Hippocampal formation (tissue), 2 donors: ENCODE measurements at places on chromosomes 3 and 15.

- no peak for DNase-seq
Observed at GRCh38 chr15:56963710-56964109, 45.3 kb downstream of the TCF12 start.

GRCh38 chr3:15429080-15429479, 1.7 kb downstream of the EAF1 start:
- DNase-seq: no peak

- peak; percentile 94 for DNase-seq
Observed at GRCh38 chr3:11591391-11592282, 52.1 kb downstream of the VGLL4 start.

GRCh38 chr3:110711851-110712516, 359.6 kb upstream of the NECTIN3 start:
- no peak for DNase-seq

- DNase-seq: no peak
Observed at GRCh38 chr15:63800739-63801138, 33.0 kb downstream of the HERC1 start.

- no peak for DNase-seq
Observed at GRCh38 chr3:64489361-64490044, 198.3 kb downstream of the ADAMTS9 start.

DNA sequence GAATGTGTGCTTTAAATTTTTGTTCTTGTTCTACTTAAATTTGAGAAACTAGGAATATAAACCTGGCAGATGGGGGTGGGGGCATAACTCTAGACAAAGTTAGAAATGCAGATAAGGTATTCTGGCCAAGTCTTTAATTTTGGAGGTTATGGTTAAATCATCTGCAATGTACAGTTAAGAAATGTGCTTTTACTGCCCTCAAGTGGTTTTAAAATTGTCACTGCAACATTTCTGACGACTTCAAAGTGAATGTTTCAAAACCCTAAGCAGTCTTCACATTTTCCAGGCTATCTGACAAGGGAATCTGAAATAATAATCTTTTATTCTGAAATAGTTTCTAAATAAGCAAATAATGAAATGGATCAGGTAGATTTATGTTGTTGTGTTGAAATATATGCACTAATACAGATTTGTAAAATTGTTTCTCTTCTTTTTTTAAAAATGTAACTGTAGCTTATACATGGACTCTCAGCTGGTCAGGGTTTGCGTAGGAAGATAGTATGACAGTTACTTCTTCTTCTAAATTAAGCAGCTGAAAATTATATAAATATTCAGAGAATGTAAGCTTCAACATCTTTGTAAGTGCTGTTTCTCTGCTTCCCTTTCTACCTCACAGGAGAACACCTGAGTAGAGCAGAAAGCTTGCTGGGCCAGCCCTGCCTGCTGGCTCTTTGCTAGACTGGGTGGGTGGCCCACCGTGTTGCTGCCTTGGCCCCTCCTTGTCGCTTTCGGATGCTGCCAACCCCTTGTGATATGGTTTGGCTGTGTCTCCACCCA, 45.0 kb downstream of the SUCNR1 start:
- DNase-seq: no peak

- no peak for DNase-seq
Observed at GRCh38 chr3:22308871-22309270, 557.9 kb upstream of the ZNF385D start.

DNA sequence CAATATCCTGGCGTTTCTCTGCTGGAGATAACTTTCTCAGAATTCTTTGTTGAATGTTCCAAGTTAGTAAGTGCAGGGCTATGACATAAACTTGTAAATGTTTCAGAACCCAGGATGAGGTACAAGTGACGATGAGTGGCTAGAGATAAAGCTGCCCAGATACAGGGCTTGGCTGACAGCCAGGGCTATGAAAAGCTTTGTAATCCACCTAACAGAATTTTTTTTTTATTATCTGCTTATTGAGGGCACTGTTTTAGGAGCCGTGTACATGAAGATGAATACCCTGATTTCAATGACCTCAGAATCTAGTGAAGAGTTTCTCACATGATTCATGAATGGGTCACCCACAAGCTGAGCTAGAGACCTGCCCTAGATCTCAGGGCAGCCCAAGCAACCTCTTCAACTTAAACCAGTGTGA, 431.4 kb downstream of the DIPK2A start:
- DNase-seq: no peak

DNA sequence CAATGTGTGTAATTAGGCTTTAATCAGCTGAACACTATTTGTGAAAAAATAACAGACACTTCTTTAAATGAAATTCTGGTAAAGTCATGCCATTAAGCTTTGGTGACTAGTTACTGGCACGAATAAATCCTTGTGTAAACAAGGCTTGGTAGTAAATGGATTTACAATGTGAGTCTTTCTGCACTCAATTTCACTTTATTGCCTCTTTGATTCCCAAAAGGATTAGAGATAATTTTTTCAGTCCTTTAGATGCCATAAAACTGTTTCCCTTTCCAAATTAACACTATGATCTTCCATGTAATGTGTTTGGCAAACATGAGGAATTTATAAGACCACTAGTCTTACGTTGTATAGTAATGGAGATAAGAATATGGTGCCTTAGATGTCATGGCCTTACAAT, 339.5 kb upstream of the DNAJC19 start:
- no peak for DNase-seq

DNA sequence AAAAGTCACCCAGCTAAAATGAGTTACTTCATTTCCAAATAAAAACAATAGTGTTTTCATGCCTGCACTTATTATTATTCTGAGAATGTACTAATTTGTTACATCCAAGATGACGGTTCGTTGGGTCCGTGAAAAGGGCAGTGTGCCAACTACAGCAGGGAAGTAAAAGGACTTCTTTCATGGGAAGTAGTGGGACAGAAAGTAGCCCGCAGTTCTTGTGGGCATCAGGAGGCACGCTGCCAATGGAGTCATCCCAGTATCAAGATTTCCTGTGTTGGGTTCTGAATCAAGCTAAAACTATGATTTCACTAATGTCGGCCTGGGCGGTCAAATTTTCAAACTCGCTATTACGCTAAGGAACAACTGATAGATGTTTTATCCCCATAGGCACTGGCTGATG, 254.5 kb upstream of the SOX2 start:
- peak; percentile 96 for DNase-seq

DNA sequence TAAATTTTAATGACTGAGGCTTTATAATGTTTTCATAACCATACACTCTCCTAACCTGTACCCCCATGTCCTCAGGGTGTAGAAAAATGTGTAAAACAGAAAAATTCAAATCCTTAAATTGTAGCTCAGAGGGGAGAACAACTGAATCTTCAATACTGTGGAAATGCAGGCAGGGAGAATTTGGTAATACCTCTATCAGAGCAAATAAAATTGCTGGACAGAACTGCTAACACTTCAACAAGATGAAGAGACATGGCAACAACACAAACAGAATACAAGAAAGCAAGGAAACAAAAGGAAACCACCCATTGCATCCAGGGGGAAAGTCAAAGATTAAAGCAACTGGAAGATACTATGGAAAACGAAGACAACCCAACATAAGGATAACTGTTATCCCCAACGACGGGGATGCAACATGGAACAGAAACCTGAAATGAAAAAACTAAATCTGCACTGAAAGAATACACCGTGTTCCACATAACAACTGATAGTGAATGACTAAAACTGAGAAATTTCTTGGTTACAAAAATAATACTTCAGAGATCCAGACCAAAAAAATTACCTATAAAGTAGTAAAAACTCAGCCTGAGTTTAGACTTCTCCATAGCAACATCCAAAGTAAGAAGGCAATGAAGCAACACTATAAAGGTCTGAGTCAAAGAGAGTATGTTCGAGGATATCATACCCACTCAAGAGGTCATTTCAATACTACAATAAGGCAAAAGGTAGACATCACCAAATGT, 48.5 kb downstream of the HACD2 start:
- DNase-seq: no peak
